ENCODE measurements at places on chromosomes 1 and 21. TPM values are rescaled to one million over a fixed set of nuclear protein-coding genes. Genes with fewer than 3 reads are reported as not detected.

GRCh38 chr1:24301785-24302175 lies 17.4 kb upstream of the GRHL3 start:
- no peak overlapping the region for H3K4me3 ChIP-seq
- no peak for DNase-seq
- H3K36me3 ChIP-seq, result no peaks in the 10 kb centered on the region
- peaks cover 18% of the 10 kb centered on the region for H3K27me3 ChIP-seq

DNA sequence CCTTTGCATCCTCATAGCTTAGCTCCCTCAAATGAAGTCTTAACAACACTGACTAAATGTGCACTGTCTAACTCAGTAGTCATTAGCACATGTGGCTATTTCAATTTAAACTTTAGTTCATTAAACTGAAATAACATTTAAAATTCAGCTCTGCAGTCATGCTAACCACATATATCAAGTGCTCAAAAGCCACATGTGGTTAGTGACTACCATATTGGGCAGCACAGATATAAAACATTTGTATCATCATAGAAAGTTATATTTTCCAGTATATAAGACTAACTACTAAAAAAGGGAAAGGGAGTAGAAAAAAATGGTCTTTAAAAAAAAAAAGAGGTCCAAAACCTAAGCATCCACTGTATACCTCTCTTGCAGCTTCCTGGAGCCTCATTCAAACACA lies 64.1 kb downstream of the SETD4 start:
- H3K36me3 ChIP-seq, result no peaks in the 10 kb centered on the region
- H3K4me3 ChIP-seq, result no peak overlapping the region
- H3K27ac ChIP-seq, result no peak overlapping the region
- peaks cover 36% of the 10 kb centered on the region for H3K27me3 ChIP-seq

- H3K27me3 ChIP-seq, result no peaks in the 10 kb centered on the region
- no peaks in the 10 kb centered on the region for H3K36me3 ChIP-seq
- peaks cover 3% of the 10 kb centered on the region for H3K4me1 ChIP-seq
- no peak overlapping the region for H3K4me3 ChIP-seq
- H3K27ac ChIP-seq, result no peak overlapping the region
- DNase-seq, result no peak
Observed at GRCh38 chr1:245707941-245708340, 553.2 kb downstream of the KIF26B start.

- DNase-seq, result no peak
- peaks cover 8% of the 10 kb centered on the region for H3K4me1 ChIP-seq
- H3K27ac ChIP-seq, result no peak overlapping the region
- no peak overlapping the region for H3K4me3 ChIP-seq
- no peaks in the 10 kb centered on the region for H3K27me3 ChIP-seq
- peaks cover 8% of the 10 kb centered on the region for H3K36me3 ChIP-seq
Observed at GRCh38 chr1:153800516-153800915, 25.3 kb downstream of the SLC27A3 start.

DNA sequence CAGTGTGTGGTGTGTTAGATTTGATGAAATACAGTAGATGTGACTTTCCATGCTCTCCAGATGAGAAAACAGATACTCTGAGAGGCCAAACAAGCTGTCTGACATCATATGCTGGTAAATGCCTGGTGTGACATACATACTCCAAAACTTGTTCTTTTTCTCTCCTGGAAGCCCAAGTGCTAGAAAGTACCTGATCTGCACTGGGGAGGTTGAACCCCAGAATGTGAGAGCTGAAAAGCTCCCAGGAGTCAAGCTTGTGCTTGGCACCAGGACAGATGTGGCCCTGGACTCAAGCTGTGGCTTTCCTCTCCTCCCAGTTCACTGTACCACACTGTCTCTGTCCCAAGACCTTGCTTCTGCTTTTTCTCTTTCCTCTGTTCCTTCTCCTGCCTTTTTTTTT lies 389.0 kb upstream of the USP24 start:
- no peaks in the 10 kb centered on the region for H3K36me3 ChIP-seq
- H3K4me3 ChIP-seq, result no peak overlapping the region
- peak overlapping the region; percentile 59 for H3K27ac ChIP-seq
- no peak for DNase-seq

The HPDL gene
- total RNA-seq, result 0.35 TPM

The IL12RB2 gene
- total RNA-seq, result not detected
